A549 treated with dexamethasone at 1 μM for 4 hours (cell line): ENCODE measurements at places on chromosomes 11 and 22. TPM values are rescaled to one million over a fixed set of nuclear protein-coding genes. Genes with fewer than 3 reads are reported as not detected.

The GGT5 gene
- total RNA-seq: 3.5 to 5.3 TPM (median 4.4 TPM) in 5 replicates

The ALG12 gene
- 8.2 to 11.8 TPM (median 10.0 TPM) in 5 replicates for total RNA-seq

The CCDC89 gene
- not detected in 5 replicates for total RNA-seq

The IGLL1 gene
- total RNA-seq: not detected in 5 replicates

The MGAT3 gene
- total RNA-seq: 0.61 to 1.2 TPM (median 0.89 TPM) in 5 replicates

The UCP3 gene
- 0.68 to 1.7 TPM (median 1.1 TPM) in 5 replicates for total RNA-seq

The GALNT18 gene
- 29.1 to 34.2 TPM (median 31.1 TPM) in 5 replicates for total RNA-seq
